ENCODE measurements at places on chromosomes 3 and 15.

DNA sequence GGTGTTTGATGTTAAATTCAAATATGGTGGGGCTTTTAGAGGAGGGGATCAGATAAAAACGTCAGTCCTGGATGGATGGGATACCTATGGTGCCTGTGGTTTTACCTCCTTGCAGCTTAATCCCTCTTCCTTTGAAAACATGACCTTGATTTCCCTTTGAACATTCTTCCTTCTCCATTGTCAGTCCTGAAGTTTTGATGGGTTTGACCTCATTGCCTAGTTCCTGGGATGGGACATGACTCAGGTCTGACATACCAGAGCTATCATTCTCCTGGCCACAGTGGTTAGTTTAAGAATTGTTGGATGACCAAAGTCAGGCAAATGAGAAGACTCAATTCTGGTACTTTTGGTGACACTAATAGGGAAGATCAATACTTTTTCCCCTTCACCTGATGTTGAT is 87.2 kb downstream of the PRICKLE2 start:
- DNase-seq: no peak

- DNase-seq: no peak
These were observed 241.9 kb downstream of the MEIS2 start for GRCh38 chr15:36858423-36858822.

DNA sequence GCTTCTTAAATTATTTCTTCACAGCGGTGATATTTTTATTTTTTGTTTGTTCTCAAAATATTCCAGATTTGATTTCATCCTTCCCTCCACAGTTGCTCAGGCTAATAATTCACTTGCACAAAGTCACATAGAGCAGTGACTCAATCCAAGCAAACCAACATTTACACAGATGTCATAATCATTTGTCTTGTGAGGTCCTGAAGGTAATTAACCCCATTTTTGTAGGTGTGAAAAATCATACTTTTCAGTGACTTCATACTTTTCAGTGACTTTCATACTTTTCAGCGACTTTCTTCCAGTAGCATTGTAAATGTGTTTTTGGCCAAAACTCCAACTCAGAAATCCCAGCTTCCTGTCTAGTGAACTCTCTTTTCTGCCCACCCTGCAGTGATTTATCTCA is 32.1 kb downstream of the CD200 start:
- DNase-seq: no peak

DNA sequence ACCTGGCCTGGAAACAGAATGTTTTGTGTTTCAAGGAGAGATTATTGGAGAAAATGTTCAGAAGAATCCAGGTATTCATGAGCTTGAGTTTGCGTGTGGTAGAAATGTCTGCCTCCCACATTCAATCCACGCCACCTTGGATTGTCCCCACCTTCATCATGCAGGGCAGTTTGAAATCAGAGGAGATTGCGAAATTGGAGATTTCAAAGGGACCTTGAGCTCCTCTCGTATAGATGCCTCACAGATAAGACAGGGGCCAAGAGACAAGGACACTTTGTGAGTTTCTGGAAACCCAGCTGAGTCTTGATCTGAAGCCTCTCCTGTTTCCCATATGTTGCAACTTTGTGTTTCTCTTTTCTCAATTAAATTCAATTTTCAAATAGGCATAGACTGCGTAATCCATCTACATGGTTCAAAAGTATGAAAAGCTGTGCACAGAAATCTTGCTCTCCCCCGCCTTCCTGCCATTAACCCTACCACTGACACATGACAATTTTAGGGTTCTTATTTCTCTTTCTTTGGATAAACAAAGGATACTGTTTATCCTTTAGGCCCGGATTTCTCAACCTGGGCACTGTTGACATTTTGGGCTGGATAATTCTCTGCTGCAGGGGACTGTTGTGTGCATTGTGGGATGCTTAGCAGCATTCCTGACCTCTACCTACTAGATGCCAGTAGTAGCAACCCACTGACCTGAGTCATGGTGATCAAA is 53.8 kb downstream of the CMTM8 start:
- no peak for DNase-seq

- DNase-seq: no peak
These were observed 17.9 kb downstream of the CP start for GRCh38 chr3:149203758-149204157.

DNA sequence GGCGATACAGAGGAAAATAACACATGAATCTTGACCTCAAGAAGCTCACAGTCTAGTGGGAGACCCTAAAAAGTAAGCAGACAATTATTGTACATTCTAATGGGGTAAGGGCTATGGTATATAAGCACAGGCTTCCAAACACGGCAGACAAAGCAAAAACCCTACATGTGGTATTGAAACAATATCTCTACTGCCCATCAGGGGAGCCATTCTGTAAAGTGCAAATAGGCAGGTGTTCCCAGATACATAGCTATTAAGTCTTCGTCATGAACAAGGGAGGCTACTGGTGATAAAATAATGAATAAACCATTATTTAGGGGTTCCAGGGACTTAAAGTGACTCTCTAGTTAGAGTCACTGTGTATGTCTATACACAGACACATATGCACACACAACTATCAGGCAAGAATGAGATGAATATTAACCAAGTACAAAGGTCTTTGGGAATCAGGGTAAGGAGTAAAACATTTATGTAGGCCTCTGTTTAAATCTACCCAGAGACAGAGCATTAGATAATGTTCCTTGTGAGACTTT is 38.7 kb upstream of the ASB14 start:
- no peak for DNase-seq
